Naive thymus-derived CD4-positive, alpha-beta T cell (primary cell): ENCODE measurements at places on chromosomes 11 and 22.

- no peak for DNase-seq
Measured at GRCh38 chr22:43126501-43127165, 16.1 kb downstream of the BIK start.

- no peak for DNase-seq
Measured at GRCh38 chr11:96228910-96229309, 114.1 kb downstream of the MAML2 start.

- no peak for DNase-seq
Measured at GRCh38 chr11:1632053-1632714, 2.6 kb downstream of the KRTAP5-5 start.

- no peak for DNase-seq
Measured at GRCh38 chr11:66907751-66908630, 50.2 kb downstream of the PC start.

GRCh38 chr11:45259592-45259991, 26.5 kb downstream of the SYT13 start:
- no peak for DNase-seq

- DNase-seq, result no peak
Measured at GRCh38 chr11:119846374-119846773, 117.4 kb upstream of the NECTIN1 start.

- no peak for DNase-seq
Measured at GRCh38 chr11:14181121-14181520, 177.9 kb downstream of the RRAS2 start.

GRCh38 chr11:128616161-128616560, 28.8 kb upstream of the ETS1 start:
- DNase-seq, result no peak

DNA sequence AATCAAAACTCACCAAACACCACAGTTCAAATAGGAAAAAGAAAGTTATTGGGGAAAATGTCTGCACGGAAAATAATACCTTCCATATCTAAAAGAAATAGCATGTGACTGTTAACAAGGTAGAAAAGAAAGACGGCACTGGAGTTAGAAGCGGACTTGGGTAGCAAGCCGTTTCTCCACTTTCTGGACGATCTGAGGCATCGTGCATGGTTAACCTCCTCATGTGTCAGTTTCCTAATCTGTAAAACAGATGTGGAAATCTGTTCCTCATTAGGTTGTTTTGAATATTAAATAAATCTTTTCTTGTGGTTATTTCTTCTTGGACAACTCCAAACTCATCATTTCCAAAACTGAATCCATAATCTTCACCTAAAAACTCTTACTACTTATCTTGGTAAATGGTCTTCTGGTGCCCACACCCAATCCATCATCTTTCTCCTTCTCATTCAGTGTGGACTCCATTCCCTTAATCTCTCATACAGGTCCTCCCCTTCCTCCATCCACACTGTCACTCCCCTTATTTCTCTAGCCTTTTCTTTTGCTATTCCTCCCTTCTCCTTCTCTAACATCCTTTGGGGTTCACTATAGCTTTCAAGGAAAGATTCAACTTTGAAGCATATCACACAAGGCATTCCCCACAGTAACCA, 53.5 kb downstream of the VSIG10L2 start:
- DNase-seq, result no peak

DNA sequence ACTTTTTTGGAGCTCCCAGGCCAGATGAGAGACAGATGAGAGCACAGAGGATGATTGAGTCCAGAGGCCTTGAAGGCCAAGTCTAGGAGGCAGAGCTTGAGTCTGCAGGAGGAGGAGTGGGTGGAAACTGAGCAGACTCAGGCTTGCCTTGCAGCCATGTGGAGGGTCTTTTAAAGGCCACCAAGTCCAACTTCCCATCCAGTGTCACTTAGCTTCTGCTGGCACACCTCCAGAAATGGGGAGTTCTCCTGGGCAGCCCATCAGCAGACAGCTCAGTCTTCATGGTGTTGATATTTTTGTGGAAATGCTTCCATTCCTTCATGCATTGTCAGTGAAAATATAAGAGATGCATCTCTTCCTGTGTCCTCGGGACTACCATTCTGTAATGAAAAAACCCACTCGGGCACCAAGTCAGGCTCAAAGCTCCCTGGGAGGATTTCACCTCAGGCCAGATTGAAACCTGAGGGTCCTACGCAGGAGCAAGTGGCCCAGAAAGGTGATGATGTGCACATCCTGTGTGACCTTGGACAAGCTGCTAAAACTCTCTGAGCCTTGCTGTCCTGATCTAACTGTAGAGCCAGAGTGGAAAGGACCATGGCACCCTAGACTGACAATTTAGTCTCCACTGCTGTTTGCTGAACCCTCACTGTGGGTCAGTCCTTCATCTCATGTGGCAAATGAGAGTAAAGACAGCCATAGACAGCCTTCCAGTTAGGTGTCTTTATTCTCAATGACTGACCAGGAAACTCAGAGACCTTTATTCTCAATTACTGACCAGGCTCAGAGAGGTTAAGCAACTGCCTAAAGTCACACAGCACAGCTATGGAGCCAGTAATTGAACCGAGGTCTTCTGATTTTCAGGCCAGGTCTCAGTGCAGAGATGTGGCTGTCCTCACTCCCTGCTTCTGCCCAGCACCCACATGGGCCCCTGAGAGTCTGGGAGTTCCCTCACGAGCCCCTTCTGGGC, 2.9 kb upstream of the LRRC32 start:
- no peak for DNase-seq

DNA sequence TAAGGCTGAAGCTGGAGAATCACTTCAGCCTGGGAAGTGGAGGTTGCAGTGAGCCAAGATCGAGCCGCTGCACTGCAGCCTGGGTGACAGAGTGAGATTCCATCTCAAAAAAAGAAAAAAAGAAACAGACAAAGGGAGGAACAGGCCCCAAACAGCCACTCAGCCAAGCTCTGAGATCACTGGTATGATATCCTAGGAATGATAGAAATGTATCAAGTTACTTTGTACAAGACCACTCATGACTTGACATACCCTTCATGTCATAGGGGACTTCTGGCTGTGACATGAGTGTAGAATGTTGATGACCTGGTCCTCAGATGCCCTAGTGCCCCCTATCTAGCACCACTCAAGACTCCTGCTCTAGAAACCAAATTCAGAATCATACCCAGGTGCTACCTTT, 216.5 kb downstream of the NAV2 start:
- no peak for DNase-seq

DNA sequence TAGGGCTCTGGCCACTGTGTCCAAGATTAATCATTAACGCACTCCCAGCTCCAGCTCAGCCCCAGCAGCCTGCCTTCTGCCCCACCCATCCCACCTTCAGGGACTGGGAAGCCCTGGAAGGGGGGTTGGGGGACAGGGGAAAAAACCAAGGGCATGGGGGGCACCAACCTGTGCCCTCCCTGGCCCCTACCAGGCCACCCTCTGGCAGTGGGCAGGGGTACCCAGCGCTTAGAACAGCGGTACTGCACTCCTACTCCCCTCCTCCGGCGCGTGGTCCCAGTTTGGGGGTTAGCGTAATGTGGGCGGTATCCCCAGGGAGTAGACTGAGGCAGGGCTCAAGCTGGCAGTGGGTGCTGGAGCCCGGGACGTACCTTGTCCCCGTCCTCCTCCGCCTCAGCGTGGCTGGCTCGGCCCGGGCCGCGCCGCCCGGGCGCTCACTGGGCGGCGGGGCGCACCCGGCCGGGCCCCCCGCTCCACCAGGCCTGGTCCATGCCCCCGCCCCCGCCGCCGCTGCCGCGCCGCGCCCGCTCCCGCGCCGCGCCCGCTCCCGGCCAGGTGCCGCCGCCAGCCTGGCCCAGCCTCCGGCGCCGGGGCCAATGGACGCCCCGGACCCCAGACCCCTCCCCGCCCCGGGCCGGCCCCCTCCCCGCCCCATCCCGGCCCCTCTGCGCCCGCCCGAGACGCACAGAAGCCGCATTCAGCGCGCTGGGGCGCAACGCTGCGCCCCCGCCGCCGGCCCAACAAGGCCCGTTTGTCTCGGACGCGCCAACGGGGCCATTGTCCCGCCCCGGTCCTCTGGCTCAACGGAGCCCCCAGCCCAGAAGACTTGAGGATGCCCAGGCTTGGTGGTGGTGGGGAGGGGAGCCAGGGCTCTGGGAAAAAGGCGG, at the start of gene GAL3ST1:
Gene GAL3ST1 (minus strand): TSS at position 571 of the 887 bp plus-strand sequence. CDS start 17,273 bp downstream, outside the sequence.
- no peak for DNase-seq

DNA sequence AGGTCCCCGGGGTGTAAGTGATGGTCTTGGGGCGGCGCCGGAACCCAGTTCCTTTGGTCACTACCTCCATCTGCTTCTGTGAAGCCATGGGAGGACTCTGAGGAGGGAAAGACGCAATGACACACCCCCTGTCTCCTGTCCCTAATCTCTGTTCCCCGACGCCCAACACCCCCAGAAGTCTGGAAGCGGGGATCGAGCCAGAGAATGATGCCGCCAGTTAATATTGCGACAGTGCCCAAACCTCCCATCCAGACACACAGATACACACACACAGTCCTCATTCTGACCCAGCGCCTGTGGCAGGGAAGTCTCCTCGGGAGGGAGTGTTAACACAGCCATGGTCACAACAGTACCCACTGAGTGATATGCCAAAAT, 352 bp downstream of the C22orf23 start:
- no peak for DNase-seq
